ENCODE measurements at places on chromosomes 16 and 17. TPM values are rescaled to one million over a fixed set of nuclear protein-coding genes. Genes with fewer than 3 reads are reported as not detected.

DNA sequence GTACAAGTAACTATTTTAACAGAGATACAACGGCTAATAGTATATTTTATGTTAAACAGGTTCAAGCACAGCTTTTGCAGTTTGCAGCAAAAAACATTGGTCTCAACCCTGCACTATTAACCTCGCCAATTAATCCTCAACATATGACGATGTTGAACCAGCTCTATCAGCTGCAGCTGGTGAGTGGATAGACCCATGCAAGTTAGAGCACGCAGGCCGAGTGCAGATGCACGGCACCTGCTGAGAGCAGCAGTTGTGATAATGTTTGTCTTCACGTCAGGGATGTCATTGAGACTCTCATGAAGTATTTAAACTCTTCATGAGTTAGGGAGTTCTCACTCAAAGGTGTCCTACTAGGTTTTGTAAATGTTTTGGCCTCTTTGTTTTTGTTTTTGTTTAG is 45.6 kb downstream of the TMC6 start:
- no peak for DNase-seq

- DNase-seq, result peak; percentile 29
Measured at GRCh38 chr17:49409066-49409465, 5.6 kb downstream of the PHB1 start.

GRCh38 chr16:29790183-29790948 is at the start of gene KIF22:
TSS of gene KIF22 (plus strand) at chr16:29790751. CDS start at chr16:29790760, 9 bp downstream.
- DNase-seq, result peak; percentile 100

DNA sequence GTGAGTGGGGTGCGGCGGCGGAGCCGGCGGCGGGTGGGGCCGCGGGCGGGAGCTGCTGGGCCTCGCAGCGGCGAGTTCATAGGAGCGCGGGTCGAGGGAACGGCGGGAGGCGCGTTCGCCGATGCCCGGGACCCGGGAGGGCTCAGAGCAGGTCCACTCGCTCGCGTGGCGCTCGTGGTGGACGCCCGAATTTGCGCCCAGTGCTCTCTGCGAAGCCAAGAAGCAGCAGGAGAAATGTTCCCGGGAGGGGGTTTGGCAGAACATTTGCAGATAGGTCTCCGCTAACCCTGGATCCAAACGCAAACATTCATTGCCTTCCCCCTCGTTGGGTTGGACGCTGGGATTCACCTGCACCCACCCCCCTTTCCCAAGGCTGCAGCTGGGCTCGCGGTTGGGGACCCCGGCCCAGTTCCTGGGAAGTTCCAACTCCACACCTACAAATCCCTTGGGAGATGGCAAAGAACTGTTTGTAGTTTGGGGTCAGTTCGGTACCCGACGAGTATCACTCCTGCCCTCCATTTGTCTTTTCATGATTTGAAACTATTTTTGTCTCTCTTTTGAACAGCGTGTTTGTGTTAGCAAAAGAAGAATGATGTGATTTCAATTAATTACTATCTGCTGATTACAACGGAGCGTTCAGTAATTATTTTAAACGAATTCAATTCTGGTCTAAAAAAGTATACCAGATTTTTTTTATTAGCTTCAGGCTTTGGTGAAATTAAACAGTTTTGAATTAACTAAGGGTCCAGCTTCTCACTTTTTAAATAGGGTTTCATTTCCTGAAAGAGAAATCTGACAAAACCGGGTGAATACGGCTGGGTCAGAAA is 2.3 kb downstream of the NTN1 start:
- peak; percentile 75 for DNase-seq

DNA sequence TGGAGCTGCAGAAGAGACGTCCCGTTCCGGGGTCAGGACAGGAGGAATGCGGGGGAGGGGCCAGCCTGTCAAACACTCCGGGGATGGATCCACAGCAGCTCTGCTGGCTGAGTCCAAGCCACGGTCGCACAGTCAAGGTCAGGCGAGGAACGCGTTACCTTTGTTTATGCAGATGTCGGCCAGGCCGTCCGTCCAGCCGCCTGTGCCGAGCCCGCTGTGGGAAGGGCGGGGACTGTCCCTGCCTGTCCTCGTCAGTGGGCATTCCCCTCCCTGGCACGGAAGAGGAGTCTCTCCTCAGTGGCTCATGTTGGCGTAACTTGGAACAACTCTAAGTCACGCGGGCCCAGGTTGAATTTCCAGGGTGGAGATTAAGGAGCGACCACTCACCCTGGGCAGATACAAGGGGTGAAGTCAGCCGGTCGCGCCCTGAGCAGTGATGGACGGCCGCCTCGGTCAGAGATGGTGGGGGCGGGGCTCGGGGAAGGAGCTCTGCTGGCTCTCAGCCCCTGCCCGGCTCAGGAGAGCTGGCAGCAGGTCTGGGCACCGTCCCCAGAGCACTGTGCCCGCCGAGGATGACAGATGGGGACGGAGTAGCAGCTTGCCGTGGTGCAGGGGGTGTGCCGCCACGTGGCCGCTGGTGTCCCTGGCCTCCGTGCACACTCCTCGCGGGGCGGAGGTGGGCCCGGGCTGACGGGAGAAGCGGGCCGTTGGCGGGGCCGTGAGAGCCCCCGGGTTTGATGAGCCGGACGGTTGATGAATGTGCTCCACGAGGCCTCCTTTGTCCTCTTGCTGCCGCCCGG is 7.3 kb downstream of the CACNA1H start:
- no peak for DNase-seq

TNFSF13 gene
- total RNA-seq, result 1.7 TPM

GRCh38 chr16:12951392-12951791 is 50.0 kb downstream of the SHISA9 start:
- no peak for DNase-seq

NSRP1 gene
- 26.2 TPM for total RNA-seq

- DNase-seq, result peak; percentile 85
Measured at GRCh38 chr17:71460943-71461342, 659.9 kb upstream of the SOX9 start.

TRAPPC1 gene
- 170 TPM for total RNA-seq

MEFV gene
- not detected for total RNA-seq

Data from endodermal cell (in vitro differentiated cells).